ENCODE measurements at places on chromosomes 16 and 17.

DNA sequence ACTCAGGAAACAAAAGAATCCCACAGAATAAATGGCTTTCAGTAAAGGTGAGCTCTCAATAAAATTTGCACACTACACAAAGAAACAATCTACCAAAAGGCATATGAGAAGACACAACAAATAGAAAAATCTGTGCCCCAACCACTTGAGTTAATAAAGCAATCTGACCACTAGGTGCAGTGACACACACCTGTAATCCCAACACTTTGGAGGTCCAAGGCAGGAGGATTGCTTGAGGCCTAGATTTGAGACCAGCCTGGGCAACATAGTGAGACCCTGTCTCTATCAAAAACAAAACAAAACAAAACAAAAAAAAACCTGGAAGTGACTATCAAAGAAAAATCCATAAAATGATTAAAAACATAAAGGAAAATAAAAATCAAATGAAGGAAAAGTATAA is 9.6 kb upstream of the ABCA5 start:
- DNase-seq: no peak

GRCh38 chr17:53722407-53722806 is 100.3 kb upstream of the KIF2B start:
- peak; percentile 95 for DNase-seq

GRCh38 chr16:58661199-58661830 is 23.3 kb downstream of the SLC38A7 start:
- DNase-seq: peak; percentile 78

DNA sequence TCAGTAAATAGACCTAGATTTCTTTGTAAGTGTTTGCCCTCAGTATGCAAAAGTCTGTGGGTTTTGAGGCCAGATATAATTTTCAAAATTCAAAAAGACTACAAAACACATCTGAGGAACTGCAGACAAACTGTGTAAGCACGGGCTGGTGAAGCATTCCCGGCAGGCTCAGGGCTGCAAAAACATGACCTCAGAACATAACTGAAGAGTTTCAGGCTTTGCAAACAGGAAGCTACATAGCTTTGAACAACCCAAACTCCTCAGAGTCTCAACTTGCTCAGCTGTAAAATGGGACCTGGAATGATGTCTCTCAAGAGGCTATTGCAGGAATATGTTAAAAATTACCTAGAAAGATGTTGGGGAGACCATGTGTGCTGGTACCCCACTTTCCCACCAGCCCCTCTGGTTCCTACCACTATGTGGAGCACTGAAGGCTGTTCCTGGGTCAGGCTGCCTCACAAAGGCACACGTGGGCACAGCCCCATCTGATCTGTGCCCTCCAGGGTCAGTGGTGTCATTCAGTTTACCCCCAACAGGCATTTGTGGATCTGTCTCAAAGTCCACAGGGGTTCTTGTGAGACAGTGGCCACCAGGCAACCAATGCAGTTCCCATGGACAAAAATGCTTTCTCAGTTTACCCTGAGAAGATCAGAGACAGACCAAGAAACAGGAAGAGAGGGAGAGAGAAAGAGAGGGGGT is 72.9 kb downstream of the CREBBP start:
- no peak for DNase-seq

- no peak for DNase-seq
These were observed 44.2 kb downstream of the PSMD12 start for GRCh38 chr17:67322042-67322787.

DNA sequence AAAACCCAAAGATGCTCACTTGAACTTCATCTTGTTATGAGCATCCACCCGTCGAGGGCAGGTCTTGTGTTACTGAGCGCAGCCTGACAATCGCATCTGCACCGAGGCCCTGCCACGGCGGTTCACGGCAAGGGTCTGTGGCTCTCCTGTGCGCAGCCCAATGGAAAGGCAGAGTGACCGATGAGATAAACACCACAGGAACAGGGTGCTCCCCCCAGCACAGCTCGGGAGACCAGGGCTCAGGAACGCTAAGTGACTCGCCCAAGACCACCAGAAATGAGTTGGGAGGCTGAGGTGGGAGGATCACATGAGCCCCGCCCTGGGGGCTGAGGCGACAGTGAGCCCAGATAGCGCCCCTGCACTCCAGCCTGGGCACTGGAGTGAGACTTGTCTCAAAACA is 134.7 kb downstream of the ANKRD11 start:
- DNase-seq: no peak

- no peak for DNase-seq
These were observed 23.6 kb downstream of the KSR1 start for GRCh38 chr17:27479838-27480237.

DNA sequence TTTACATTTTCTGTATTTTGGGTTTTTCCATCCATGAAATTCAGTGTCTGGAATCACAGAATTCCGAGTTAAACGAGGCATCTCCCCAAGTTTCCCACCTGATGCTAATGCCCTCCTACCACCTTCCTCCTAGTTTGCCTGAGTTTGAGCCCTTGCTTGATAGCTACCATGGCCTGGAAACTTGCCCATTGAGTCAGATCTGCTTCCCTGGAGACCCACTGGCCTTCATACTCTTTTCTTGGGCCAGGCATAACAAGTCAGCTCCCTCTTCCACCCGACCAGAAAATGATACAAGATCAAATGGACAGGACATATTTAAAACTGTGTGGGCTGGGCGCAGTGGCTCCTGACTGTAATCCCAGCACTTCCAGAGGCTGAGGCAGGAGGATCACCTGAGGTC is 10.2 kb downstream of the SETD1A start:
- DNase-seq: no peak

DNA sequence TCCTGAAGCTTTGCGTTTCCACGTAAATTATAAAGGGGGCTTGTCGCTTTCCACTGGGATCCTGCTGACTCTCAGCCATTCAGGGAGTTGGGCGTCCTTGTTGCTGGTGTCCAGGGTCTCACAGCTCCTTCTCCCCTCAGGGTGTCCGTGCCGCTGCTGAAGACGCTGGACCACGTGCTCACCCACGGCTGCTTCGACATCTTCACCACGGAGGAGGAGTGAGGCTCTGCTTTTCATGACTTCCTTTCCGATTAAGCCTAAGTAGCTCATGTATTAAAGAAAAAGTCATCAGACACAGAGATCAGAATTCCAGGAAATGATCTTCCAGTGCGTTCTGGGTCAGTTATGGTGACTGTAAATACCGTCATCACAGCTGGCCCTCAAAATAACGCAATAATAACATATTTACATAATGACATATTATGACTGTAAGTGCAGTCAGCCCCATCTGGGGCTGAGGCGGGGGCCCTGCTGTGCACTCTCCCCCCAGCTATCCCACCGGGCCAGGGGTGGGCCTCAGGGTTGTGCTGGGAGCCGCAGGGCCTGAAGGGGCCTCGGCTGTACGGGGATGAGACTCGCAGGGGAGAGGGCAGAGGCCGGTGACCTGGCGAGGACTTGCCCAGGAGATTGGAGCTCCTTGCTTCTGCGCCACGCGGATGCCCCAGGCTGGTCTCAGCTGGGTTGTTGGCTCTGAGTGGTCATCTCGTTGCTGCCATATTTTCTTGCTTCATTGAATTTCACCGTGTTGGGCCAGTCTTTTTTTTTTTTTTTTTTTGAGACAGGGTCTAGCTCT is 92.9 kb upstream of the ZNF750 start:
- DNase-seq: no peak

DNA sequence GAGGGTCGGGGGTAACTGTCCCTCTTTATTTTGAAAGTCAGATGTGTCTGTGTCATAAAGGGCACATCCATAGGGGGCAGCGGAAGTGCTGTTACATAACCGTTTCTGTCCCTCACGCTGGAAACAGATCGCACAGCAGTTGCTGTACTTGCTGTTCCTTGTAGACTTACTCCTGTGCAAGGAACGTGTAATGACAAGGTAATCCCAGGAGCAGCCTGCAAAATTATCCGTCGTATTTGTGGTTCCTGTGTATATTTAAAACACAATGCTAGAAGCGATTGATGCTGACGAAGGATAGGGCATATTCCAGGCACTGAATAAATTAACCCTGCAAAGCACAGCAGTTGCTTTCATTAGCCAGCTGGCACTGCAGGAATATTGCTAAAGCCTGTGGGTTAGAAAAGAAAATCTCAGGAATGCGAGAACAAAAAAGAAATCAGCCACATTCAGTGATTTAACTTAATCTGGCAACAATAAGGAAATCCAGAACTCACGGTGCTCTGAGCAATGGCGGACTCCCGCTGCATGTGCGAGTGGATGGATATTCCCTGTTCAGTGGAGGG is 76.2 kb downstream of the SPECC1 start:
- no peak for DNase-seq
